CD4-positive, alpha-beta T cell treated with Interleukin-6 for 4 hours (primary cell): ENCODE measurements at places on chromosomes 4 and X.

DNA sequence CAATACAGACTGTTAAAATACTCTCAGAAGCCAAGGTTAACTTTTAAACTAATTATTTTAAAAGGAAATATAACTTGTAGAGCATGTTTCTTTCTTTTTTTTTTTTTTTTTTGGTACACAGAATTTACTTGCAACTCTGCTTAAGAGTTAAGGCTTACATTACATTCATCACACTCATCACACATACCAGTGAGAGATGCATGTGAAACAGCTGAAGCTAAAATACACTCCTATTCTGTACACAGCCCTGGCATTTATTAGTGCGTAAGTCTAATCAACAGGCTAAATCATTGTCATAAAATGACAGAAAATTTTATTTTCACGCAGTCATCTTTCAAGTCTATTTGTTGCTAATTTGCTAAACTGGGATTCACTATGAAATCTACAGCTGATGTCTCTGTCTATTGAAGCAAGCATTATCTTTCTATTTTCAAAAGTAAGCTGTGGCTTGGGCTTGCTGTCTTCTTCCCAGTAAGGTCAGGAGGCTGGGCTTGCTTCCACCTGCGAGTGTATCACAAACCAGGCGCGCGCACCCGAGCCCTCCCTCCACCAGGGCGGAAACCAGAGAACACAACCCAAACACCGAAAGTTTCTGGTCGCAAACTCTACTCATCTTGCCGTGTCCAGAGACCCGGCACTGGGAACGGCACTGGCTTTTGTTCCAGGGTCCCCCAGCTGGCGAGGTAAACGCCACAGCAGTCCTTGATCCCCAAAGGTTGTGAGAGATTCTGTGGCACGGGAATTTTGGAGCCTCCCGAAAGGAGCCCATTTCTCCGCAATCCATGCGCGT is 3.9 kb downstream of the MAML3 start:
- DNase-seq, result peak; percentile 85

DNA sequence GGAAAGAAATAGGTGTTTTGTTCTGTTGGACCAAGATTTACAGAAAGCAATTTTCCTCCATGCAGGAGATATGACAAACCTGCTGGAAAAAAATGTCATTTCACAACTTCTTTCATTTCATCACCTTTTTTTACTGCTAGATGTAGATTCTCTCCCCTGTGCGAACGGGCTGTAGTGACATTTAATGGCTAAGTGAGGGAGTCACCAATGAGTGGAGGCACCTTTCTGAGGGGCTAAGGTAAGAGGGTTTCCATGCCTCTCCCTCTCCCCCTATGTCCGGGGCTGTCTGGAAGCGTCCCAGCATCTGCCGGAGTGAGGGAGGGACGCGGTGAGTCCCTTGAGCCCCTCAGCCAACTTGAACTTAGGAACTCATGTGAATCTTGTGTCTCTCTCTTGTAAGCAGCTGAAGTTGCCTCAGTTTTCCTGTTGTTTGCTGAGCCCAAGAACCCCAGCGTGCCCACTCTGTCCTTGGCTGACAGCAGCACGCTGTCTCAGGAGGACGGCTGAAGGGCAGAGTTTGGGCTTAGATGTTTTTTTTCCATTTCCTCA is 42.3 kb downstream of the DCTD start:
- no peak for DNase-seq

- no peak for DNase-seq
Observed at GRCh38 chrX:2410279-2411020, 90.3 kb downstream of the DHRSX start.

- DNase-seq, result no peak
Observed at GRCh38 chr4:181219783-181220416, 1023.3 kb upstream of the TENM3 start.

- DNase-seq, result no peak
Observed at GRCh38 chr4:25011135-25011866, 19.4 kb downstream of the LGI2 start.

DNA sequence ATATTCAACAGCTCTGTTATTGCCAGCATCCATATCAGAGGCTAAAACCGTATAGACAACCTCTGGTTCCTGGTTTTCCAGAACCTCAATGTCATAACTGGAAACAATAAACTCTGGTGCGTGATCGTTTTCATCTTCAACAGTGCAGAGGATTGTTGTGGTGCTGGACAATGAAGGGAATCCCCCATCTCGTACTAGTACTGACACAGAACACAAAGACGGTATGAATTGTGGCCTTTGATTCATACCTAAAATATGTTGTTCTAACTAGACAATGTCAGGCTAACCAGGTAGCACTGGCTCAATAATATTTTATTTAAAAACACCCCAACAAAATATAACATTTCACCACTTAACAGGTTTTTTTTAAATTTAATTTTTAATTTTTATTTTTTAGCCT is 186.9 kb downstream of the DCHS2 start:
- no peak for DNase-seq

GRCh38 chr4:159764343-159764952 is 661.6 kb downstream of the RAPGEF2 start:
- no peak for DNase-seq

- DNase-seq, result no peak
Observed at GRCh38 chrX:17967888-17968287, 106.8 kb upstream of the RAI2 start.

DNA sequence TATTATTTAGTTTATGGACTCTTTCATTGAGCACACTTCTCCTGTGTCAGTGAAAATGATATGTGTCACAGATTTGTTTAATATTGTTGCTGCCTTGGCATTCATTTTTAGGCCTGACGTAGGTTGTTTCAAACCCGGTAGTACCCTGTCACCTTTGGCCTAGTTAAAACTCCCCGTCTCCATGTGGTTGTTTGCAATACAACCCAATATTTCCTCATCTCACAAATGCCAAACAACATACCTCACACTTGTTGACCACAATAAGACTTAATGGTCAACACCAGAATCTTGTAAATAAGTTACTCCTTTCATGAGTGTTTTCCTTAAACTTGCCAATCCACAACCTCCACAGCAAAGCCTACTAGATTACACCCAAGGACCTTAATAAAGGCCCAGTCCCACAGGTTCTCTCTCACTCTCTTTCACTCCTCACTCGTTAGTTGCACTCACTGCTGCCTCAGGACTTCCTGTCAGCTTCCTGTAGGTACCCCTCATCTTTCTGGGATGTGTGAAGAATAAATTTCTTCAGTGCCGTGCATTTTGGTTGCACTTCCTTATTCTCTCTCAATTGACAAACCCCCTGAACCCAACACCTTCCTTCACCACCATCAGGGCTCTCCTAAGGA is 31.3 kb downstream of the IL13RA2 start:
- no peak for DNase-seq

GRCh38 chrX:140586951-140587350 is 82.1 kb upstream of the SOX3 start:
- DNase-seq, result no peak
